ENCODE measurements at places on chromosomes 7 and 10. TPM values are rescaled to one million over a fixed set of nuclear protein-coding genes. Genes with fewer than 3 reads are reported as not detected.

HMX3 gene
- total RNA-seq, result 0.20 TPM

CHST3 gene
- total RNA-seq, result 1.3 TPM

ZNF107 gene
- total RNA-seq, result 0.70 TPM

GPRIN2 gene
- 1.1 TPM for total RNA-seq

BCL7B gene
- total RNA-seq, result 21.9 TPM

CUTC gene
- total RNA-seq, result 15.9 TPM

STOX1 gene
- 0.60 TPM for total RNA-seq

CRYGN gene
- total RNA-seq, result not detected

ECHS1 gene
- 764 TPM for total RNA-seq

CALML3 gene
- total RNA-seq, result not detected

MSMB gene
- not detected for total RNA-seq

AKR1C8 gene
- 24.7 TPM for total RNA-seq

PTCD1 gene
- total RNA-seq, result 2.3 TPM

GBF1 gene
- total RNA-seq, result 22.8 TPM

MEOX2 gene
- total RNA-seq, result 0.18 TPM

CXCL12 gene
- 50.3 TPM for total RNA-seq

ACBD5 gene
- 43.1 TPM for total RNA-seq

OPTN gene
- total RNA-seq, result 34.8 TPM

CDK14 gene
- total RNA-seq, result 21.6 TPM

KIF20B gene
- total RNA-seq, result 2.0 TPM

SLC29A3 gene
- 6.4 TPM for total RNA-seq

CCDC186 gene
- total RNA-seq, result 5.6 TPM

GIMAP5 gene
- 3.7 TPM for total RNA-seq

OGDHL gene
- total RNA-seq, result 88.9 TPM

SAMD9L gene
- total RNA-seq, result 1.1 TPM

KLF6 gene
- 27.3 TPM for total RNA-seq

STRA8 gene
- total RNA-seq, result not detected

CNPY1 gene
- not detected for total RNA-seq

RASA4B gene
- total RNA-seq, result 2.9 TPM

UCN3 gene
- not detected for total RNA-seq

ZNF853 gene
- total RNA-seq, result 0.10 TPM

GNG11 gene
- 1.6 TPM for total RNA-seq

RBP3 gene
- total RNA-seq, result not detected

CLDN3 gene
- 28.9 TPM for total RNA-seq

INHBA gene
- 2.6 TPM for total RNA-seq

ANXA8 gene
- total RNA-seq, result 1.7 TPM

SOSTDC1 gene
- total RNA-seq, result not detected

NEURL1 gene
- 1.7 TPM for total RNA-seq

TMEM213 gene
- total RNA-seq, result not detected

LRIT1 gene
- not detected for total RNA-seq

EIF5AL1 gene
- total RNA-seq, result 0.48 TPM

ELN gene
- total RNA-seq, result 8.1 TPM

LIPF gene
- total RNA-seq, result not detected

SAP25 gene
- total RNA-seq, result 0.86 TPM

PAX2 gene
- 0.18 TPM for total RNA-seq

TBX20 gene
- 1.5 TPM for total RNA-seq

NODAL gene
- total RNA-seq, result not detected

GOLGA7B gene
- total RNA-seq, result 0.53 TPM

STK32C gene
- 3.3 TPM for total RNA-seq

GCK gene
- 1.7 TPM for total RNA-seq

PRSS2 gene
- total RNA-seq, result 53.2 TPM

NKX1-2 gene
- total RNA-seq, result 0.05 TPM

NPFFR1 gene
- not detected for total RNA-seq

CBX3 gene
- total RNA-seq, result 24.7 TPM

CPXM2 gene
- 0.45 TPM for total RNA-seq

AGAP4 gene
- total RNA-seq, result 7.7 TPM

NRCAM gene
- 1.1 TPM for total RNA-seq

NAMPT gene
- total RNA-seq, result 136 TPM

DPYSL4 gene
- total RNA-seq, result 0.08 TPM

All from left lobe of liver (tissue), 2 donors.